NCI-H1048 (cell line): ENCODE measurements at places on chromosomes 6 and 20.
A peak's percentile ranks its signal among the peaks of the same experiment; 100 is the strongest.

DNA sequence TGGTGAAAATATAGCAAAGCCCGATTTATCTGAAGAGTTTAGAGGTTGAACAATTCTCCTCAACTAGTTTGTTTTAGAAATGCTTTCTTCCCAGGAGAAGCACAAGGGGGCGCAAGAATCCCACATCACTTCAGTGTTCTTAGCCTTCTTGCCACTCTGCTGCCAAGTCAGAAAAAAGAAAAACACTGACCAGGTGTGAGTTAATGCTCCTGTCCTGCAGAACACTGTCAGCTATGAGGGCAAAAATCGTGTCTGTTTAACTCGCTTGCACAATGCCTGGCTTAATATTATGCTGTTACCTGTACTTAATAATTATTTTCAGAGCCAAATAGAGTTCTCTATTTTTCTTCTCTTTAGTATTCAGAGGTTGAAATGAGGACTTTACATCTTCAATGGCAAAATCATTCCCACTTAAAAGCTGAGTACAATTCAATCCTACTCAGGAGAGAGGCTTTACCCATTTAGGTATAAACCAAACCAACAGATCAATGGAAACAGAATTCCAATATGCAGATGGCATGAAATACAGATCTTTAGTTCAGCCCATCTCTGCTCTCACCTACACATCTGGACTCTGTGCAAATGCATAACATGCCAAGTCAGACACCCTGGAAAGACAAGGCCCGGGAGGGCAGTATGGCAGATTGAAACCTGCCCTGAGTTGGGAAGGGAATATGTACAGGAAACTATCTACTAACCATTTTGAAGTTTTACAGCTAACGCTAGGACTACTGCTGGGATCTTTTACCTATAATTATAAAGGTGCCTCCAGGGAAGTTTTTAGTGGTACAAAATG is 71.4 kb upstream of the TULP1 start:
- DNase-seq: peak; percentile 21

DNA sequence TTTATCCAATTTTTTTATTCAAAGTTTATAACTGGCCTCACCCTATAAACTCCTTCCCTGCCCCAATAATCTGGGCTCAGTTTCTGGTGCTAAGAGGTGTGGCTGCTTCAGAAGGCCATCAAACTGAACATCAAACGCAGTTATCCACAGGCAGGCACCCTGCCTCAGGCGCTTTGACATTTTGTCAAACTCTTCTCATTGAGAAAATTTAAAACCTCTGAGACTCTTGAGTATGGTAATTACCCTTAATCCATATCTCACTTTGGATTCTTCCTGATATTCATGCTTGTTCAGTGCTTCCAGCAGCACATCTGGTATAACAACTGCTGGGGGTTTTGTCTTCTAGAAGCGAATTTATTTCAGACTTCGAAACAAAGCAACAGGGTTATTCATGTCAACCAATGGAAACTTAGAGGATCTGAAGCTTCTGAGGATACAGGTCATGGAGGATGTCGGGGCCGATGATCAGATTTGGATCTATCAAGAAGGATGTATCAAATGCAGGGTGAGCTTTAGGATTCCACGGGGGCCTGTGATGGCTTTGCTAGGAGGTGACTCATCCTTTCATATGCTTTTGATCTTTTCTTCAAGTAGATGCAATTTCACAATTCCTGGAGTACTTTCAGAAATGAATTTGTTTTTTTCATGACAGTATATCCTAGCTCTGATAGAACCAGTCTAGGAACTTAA is 68.2 kb downstream of the RTN4IP1 start:
- no peak for DNase-seq

- no peak for DNase-seq
Observed at GRCh38 chr6:163577404-163577803, 162.9 kb downstream of the QKI start.

- DNase-seq: no peak
Observed at GRCh38 chr6:90118581-90118980, 178.1 kb downstream of the BACH2 start.

DNA sequence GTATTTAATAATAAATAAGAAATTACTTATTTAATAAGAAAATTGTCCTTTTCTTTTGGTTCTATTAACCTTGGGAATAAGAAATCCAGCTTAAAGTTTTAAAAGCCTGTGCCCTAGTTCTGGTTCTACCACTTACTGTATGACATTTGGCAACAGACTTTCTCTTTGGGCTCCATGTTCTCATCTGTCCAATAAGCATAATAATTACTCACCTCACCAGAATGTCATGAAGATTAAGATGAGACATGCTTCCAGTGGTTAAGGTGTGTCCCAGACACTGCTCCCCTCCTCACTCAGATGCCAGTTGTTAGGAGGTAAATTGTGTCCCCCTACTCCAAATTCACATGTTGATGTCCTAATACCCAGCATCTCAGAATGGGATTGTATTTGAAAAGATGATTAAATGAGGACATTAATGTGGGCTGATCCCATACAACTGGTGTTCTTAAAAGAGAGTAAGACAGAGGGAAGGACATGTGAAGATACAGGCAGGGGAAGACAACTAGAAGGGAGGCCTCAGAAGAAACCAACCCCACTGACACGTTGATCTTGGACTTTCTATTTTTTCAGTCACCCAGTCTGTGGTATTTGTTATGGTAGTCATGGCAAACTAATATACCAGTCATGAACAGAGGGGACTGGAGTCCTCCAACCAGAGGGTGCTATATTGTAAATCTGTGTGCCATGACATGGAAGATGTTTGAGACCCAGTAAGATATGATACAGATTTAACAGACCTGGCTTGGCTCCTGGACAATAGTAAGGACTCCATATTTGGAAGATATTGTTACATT is 6.4 kb upstream of the MICAL1 start:
- no peak for DNase-seq

DNA sequence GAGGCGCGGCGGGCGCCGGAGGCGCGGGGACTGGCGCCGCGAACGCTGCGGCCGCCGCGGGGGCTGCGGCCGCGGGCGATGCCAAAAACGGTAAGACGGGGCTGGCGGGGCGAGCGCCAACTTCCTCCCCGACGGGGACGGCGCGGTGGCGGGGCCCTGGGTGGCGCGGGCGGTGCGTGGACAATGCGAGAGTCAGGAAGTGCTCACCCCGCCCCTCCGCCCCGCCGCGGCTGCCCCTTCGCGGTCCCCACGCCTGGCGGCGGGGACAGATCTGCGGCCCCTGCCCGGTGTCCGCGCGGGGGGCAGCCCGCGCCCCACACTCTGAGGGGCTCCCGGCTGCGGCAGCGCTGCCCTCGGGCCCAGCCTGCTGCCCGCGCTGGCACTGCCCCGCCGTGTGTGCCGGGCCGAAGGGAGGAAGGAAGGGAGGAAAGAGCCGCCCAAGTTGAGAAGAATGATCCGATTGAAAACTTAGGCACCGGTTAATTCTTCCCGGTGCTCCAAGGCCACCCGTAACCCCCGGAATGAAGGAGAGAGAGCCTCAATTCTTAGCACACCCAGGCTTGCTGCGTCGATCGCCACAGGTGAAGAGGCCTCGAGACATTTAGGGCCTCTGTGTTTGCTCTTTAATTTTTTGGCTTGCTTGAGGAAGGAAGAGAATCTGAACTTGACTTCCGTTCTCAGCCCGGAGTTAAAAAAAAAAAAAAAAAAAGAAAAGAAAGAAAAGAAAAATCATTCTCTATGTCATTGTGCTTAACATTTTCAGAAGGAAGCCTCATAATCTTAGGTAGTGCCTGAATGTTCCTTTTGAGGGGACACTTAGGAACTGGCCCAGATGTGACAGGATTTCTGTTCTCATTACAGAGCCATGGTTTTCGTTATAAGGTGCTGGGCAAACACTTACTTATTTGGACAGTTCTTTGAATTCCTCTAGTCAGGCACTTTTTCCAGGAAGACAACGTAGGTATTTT is 982 bp downstream of the HECA start:
- no peak for DNase-seq

GRCh38 chr6:17485181-17485580 is 91.8 kb downstream of the CAP2 start:
- DNase-seq: no peak

GRCh38 chr6:36423101-36423824 is 19.4 kb downstream of the PXT1 start:
- peak; percentile 95 for DNase-seq

DNA sequence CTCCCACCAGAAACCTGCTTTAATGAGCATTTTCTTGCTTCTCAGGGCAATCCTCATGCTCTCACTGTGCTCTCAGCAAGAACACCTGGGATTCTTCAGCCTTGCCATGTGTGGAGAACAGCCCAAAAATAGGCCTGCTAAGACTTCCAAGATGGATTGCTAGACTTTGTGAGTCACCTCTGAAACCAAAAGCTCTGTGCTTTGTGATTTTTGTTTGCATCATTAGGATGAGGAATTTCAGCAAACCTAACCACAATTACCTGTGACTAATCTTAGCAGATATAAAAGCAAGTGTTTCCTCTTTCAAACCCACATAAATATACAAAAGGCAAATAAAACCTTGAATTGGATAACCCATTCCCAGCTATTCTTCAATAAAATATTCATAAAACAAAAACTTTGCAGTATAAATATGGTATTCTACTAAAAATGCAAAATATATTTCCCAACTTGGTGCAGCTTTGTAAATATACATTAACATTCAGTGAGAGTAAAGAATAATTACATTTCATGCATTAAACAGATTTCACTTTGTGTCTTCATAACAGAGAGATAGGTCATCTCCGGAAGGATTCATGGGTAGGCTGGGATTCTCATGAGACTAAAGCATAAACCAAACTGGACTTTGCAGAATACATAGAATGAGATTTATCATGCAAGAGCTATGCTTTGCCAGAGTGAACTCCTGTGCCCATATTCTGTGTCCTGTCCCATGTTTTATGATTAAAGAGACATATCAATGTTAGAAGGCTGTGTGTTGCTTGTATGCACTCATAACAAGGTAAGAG is 33.5 kb downstream of the TPBG start:
- no peak for DNase-seq

GRCh38 chr6:78502386-78502887 is 364.9 kb upstream of the IRAK1BP1 start:
- DNase-seq: no peak

DNA sequence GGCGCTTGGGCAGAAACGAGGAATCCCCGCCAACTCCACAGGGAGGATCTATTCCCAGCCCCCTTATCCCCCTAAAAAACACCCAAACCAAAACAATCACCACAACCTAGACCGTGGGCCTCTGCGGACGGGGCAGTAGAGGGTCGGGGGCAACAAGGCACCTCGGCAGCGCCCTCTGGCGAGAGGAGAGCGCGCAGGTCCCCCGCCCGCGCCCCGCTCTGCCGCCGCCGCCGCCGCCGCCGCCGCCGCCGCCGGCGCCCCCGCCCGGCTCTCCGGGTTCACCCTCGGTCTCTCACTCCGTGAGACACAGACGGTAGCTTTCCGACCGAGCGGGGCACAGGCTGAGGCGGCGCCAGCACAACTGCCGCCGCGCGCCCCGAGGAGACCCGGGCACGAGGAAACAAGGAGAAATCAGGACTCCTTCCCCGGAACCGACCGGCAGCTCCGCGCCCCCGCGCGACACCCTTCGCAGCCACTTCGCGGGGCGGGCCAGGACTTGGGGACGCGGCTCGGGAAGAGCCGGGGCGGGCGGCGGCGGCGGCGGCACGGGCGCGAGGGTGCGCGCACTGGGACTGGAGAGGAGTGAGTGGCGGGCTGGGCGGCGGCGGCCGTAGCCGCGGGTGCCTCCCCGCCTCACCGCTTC is at the start of gene SLC35F1:
Gene SLC35F1 (plus strand): TSS at position 307 of the 643 bp plus-strand sequence.
- DNase-seq: no peak

DNA sequence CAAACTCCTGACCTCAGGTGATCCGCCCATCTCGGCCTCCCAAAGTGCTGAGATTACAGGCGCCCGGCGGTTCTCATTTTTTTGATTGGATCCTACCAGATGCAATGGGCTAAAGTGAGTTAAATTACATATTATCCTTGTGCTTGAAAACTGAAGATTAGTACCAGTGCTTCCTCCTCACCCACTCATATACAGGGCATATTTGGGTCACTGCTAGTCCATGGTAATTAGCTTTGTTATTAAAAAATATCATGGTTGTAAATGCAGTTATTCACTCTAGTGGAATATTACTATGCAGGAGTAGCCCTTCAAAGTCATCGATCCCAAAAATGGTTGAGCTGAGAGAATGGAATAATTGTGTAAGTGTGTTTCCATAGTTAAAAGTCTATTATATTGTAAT is 26.5 kb downstream of the ZNF292 start:
- no peak for DNase-seq

GRCh38 chr20:17671011-17671410 is 11.0 kb downstream of the RRBP1 start:
- no peak for DNase-seq

GRCh38 chr6:20432692-20433091 is 31.0 kb downstream of the E2F3 start:
- no peak for DNase-seq

DNA sequence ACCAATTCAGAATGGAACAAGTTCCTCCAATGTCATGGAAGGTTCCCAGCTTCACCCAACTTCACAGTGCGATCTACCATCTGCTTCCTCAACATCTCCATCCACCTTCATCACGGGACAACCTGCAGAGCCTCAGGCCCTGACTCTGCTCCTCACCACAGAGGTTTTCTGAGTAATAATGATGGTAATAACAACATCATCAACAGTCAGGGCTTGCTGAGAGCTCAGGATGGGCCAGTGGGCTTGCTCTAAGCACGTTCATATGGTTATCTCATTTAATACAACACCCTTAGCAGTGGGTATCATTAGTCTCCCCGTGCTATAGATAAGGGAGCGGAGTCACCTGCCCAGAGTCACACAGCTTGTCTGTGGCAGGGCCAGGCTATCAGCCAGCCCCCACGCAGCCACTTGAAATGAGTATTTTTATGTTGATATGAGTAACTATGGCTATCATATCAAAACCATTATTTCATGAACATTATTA is 38.6 kb downstream of the PREX1 start:
- DNase-seq: no peak

DNA sequence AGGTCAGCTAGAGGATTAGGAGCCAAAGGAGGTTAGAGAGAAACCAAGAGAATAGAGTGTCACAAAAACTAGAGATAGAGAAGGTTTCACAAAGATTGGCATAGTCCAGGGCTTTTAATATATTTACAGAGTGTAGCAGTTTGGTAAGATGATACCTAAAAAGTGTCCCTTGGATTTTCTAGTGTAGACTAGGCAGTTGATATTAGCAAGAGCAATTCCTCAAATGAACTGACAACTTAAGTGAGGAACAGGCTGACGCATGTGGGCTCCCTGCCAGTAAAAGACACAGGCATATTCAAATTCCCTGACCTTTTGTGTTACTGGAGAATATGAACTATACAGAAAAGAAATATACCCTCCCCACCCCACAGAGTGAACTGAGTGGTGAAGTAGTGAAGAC is 40.1 kb downstream of the VTA1 start:
- no peak for DNase-seq
